ENCODE measurements at places on chromosomes 11 and 22. TPM values are rescaled to one million over a fixed set of nuclear protein-coding genes. Genes with fewer than 3 reads are reported as not detected.
A peak's percentile ranks its signal among the peaks of the same experiment; 100 is the strongest.

DNA sequence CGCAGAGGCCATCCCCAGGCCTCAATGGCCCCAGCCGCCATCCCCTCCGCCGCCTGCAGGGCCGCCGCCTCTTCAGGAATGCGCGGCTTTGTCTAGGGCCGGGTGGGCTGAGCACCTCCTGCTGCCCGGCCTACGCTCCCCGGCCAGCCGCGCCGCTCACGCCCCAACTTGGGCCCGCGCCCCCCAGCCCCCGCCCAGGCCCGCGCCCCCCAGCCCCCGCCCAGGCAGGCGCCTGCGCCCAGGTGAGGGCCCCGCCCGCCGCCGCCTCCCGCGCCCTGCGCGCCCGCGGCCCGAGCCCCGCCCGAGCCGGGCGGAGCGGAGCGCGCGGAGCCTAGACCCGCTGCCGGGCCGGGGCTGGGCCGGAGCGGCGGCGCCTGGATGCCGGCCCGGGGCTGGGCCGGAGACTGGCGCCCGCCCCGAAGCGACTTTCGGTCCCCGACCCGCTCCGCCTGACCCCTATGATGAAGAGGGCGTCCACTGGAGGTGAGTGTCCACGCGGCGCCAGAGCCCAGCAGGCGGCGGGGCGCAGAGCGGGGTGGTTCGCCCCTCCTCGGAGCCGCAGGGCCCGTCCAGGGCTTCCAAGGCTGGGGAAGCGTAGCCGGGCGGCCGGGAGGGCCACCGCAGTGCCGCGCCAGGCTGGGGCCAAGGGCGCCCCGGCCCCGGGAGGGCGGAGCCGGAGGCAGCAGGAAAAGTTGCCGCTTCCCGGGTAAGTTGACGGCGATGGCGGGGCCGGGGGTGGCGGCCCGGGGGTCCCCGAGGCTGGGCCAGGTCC lies 34.3 kb upstream of the PRODH start:
- no peak for DNase-seq

GRCh38 chr11:17410606-17411379 lies 22.3 kb upstream of the KCNJ11 start:
- no peak for DNase-seq

DNA sequence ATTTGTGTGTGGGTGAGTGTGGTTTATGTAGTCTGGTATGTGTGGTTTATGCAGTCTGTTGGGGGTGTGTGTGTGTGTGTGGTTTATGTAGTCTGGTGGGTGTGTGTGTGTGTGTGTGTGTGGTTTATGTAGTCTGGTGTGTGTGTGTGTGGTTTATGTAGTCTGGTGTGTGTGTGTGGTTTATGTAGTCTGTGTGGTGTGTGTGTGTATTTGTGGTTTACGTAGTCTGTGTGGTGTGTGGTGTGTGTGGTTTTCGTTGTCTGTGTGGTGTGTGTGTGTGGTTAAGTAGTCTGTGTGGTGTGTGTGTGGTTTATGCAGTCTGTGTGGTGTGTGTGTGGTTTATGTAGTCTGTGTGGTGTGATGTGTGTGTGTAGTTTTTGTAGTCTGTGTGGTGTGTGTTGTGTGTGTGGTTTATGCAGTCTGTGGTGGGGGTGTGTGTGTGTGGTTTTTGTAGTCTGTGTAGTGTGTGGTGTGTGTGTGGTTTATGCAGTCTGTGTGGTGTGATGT lies 26.2 kb upstream of the PARVG start:
- no peak for DNase-seq

- no peak for DNase-seq
Measured at GRCh38 chr11:10139656-10140055, 154.4 kb downstream of the SBF2 start.

DNA sequence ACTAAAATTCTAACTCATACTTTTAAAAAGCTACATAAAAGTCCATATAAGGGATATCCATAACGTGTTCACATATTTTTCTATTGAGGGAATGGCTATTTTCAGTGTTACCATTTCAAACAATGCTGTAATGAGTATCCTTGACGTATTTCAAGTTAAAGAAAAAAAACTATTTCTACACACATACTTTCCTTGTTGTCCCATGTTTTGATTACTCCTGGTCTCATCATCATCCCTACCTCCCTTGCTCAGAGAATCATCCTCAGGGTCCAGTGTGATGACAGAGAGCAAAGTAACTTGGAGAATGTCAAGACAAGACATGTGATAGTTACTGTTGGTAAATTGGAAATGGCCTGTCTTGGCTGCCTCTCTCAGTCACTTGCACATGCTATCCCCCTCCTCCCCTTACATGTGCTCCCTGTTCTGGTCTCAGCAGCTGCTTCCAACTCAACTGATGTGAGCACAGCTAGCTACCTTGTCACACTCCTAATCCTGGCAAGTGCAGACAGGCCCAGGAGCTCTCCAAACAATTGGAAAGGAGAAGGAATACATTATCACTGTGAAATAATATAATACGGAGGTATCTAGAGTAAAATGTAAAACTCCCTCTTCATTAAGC lies 21.8 kb downstream of the NUMA1 start:
- no peak for DNase-seq

DNA sequence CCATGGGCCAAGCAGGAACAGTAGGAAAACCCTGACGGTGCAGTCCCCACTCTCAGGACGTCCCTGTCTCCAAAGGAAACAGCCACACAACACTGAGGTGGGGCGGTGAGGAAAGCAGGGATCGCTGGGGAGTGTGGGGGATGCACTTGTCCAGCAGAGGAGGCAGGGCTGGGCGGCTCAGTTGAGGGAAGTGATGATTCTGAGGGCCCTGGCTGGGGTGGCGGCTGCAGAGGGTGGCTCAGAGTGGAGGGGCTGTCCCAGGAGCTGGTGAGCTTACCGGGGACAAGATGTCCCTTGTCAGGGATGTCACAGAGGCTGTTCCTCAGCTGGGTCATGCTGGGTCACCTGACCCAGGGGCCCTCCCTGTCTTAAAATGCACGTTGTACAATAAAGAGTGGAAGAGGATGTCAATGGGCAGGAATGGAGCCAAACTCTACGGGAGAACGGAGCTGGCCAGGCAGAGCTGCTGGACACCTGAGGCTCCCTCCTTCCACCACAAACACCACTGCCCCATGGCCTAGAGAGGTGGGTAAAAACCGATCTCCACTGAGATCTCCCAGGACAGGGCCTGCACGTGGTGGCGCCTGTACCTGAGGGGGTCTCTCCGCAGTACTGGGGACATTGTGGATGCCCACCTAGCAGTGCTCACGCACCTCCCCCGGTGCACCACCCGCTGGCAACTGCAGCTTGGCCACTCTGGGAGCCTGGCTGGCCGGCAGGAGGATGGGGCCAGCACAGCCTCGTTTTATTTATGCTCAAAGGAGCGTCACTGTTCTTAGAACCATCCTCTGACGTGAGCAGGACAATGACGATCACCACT lies 9.7 kb upstream of the EFCAB6 start:
- DNase-seq: peak; percentile 38

DNA sequence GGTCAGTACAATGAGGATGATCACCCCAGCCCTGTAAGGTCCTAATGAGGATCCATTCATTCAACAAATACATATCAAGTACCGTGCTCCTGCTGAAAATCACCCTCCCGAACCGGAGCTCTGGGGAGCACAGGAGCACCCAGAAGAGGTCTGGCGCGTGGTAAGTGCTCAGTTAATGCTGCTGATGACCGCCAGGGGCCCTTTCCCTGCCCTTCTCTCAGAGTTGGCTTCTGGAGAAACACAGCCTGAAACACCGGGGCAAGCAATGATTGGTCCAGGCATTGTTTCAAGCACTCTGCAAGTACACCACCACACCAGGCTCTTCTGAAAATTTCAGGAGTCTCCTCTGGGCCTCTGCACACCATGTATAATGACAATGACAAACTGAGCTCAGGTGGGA lies 3.8 kb upstream of the CCDC86 start:
- DNase-seq: no peak

DNA sequence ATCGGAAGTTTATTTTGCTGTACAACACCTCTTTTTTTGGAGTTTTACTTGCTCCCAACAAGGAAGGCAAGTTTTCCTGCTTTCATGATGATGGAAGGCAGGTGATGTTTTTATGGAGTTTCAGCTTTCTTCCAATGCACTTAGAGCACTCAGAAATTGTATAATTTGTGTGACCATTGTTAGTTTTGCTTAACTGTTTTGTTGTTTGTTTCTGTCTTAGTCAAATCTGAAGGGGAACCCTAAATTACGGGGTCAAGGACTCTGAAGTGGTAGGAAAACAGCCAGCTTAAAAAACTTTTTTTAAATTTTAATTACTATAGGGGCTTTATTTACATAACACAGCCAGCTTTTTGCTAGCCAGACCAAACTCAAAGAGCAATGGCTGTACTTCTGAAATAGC lies 14.7 kb downstream of the APOL6 start:
- no peak for DNase-seq

GRCh38 chr11:94870422-94870821 lies 102.3 kb downstream of the AMOTL1 start:
- no peak for DNase-seq

DNA sequence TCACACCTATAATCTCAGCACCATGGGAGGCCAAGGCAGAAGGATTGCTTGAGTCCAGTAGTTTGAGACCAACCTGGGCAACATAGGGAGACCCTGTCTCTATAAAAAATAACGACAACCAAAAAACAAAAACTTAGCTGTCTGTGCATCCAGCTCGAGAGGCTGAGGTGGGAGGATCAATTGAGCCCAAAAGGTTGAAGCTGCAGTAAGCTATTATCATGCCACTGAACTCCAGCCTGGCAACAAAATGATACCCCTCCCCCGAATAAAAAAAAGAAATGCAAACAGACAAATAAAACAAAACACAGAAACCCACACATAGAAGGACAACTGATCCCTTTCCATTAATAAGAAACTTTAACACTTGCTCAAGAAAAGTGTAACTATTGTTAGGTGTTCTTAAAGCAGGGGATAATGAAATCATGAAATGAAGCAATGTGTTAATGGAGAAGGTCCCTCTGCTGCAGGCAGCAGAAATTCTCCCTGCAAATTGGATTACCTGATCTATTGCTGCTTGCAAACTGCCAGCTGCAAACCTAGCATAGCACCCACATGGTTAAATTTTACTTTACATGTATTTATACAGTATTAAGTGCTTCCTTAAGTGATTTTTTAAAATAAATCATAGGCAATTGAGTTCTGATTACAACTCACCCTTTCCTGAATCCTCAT lies 226.3 kb downstream of the SBF2 start:
- no peak for DNase-seq

- DNase-seq: no peak
Measured at GRCh38 chr22:24147666-24148065, 33.6 kb upstream of the SUSD2 start.

- no peak for DNase-seq
Measured at GRCh38 chr22:37639070-37639760, at the start of gene SH3BP1. Gene SH3BP1, plus strand, starts transcription at chr22:37639669. Its CDS starts 119 bp downstream, at chr22:37639788.

TPP1 gene
- 72.0 TPM for total RNA-seq

OR4A16 gene
- not detected for total RNA-seq

MMP27 gene
- not detected for total RNA-seq

SLC6A5 gene
- total RNA-seq: not detected

CRYBB1 gene
- total RNA-seq: 0.67 TPM

OR56A3 gene
- not detected for total RNA-seq

C1QTNF5 gene
- total RNA-seq: 33.8 TPM

RIMBP3B gene
- 0.08 TPM for total RNA-seq

DBX1 gene
- not detected for total RNA-seq

DNAJB7 gene
- total RNA-seq: not detected

PRR33 gene
- 0.75 TPM for total RNA-seq

TMEM151A gene
- total RNA-seq: 0.24 TPM

Measured in cardiac septum (tissue), 1 donor.